ENCODE measurements at places on chromosomes 16 and 17.

DNA sequence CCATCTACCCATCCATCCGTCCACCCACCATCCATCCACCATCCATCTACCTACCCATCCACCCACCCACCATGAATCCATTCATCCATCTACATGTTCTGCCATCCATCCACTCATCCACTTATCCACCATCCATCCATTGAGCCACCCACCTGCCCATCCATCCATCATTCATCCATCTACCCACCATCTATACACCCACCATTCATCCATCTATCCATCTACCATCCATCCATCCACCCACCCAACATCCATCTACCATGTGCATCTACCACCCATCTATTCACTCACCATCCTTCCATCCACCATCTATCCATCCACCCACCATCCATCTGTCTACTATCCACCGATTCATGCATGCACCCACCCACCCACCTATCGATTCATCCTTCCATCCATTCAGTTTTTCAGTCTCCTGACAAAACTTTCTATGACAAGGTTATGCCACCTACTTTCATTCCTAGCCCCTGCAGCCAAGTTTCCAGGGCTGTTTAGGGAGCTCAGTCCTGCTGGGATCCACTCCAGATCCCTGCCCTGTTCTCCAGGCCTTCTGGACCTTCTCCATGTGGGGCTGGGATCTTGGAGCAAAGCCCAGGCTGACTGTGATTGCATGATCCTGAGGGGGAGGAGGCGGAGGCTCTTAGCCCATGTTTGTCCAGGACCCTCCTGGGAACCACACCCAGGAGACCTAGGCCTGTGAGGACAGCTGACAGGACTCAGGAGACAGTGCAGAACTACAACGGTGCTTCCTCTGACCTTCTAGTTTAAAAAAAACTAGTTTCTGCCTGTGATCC is 27.4 kb downstream of the BCO1 start:
- no peak for DNase-seq

DNA sequence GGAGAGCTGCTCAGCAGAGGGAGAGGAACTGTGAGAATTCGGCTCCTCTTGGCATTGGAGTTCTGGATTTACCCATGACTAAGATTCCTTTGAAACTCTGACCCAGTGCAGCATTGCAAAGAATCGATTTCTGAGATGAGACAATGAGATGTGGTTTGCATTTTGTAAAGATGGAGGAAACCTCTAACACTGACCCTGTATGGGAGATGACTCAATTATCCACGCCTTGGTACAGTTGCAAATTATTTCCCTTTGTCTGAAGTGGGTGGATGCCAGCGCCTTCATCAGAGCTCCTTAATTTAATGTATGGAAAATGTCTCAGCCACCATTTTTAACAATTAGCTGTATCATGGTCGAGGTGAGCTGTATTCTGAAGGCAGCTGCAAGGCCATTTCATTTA is 53.4 kb downstream of the NUP93 start:
- no peak for DNase-seq

GRCh38 chr16:89596957-89597649 is 16.3 kb upstream of the DPEP1 start:
- DNase-seq = peak; percentile 73

DNA sequence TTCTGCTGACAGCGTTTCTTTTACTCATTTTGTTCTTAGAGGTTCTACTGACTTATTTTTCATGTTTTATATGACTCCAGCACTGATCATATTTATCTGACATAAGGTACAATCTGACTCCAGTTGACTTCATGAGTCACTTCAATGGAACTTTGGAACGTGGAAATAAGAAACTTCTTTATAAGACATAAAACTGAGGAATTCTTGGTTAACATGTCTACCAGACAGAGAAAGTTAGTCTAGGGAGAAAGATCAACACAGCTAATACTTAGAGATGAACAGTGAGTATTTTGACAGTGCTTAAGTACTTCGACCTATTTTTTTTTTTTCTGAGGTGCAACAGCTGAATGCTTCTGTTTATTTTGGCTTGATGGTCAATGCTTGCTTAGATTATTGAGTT is 679.5 kb downstream of the KCNJ2 start:
- DNase-seq = peak; percentile 5

DNA sequence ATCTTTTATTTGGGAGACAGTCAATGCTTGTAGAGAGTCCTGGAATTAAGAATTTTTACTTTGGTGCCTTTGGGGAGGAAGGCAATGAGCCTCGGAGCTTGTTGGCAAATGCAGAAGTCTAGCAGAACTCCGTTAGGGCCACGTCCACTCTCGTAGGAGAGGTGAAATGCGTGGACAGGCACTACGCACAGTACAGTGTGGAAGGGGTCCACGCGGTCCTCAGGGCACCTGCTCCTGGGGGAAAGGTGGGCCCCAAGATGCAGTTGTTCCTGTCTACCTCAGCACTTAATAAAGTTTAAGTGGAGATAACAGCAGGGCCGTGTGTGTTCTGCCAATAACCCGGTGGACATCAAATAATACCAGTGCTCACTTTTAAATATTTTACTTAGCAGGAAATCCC is 1.8 kb downstream of the RAB11FIP3 start:
- DNase-seq = no peak

GRCh38 chr16:88064889-88065746 is 113.9 kb downstream of the BANP start:
- DNase-seq = no peak

DNA sequence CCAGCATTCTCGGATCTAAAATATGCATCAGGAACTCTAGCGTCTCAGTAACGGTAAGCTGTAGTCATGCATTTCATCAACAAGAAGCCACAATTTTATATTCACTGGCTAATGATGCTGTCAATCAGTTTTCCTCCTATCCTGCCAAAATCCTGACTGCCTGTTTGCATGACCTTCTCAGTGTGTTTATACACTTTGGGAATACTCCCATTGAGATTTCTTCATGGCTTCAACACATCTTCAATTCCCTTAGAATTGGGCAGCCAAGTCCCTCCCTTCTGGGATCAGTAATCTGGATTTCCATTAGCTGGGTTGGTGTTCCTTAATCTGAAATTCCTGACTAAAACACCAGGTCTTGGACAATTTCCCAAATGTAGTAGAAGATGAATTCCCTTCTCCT is 348.9 kb upstream of the DYNLRB2 start:
- no peak for DNase-seq

GRCh38 chr16:17229766-17230165 is 241.0 kb downstream of the XYLT1 start:
- no peak for DNase-seq

DNA sequence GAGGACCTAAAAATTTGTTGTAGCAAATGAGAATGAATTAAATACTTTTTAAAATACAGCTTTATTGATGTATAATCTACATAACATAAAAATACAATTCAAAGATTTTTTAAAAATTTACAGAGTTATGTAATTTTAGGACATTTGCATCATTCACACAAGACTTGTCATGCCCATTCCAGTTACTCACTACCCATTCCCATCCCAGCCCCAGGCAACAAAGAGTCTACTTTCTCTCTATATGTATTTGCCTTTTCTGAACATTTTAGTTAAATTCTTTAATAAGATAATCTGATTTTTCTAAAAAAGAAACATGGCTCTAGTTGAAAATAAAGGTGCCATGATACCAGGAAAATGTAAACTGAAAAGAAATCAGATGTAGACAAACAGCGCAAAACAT is 354.2 kb downstream of the PMP22 start:
- no peak for DNase-seq

- DNase-seq = no peak
Measured at GRCh38 chr17:47072886-47073285, 93.8 kb upstream of the RPRML start.

- DNase-seq = no peak
Measured at GRCh38 chr16:89534252-89534756, 26.1 kb downstream of the SPG7 start.

GRCh38 chr17:83095016-83095415 is 15.6 kb downstream of the METRNL start:
- no peak for DNase-seq

- no peak for DNase-seq
Measured at GRCh38 chr17:77200711-77201110, 59.9 kb downstream of the SEC14L1 start.

DNA sequence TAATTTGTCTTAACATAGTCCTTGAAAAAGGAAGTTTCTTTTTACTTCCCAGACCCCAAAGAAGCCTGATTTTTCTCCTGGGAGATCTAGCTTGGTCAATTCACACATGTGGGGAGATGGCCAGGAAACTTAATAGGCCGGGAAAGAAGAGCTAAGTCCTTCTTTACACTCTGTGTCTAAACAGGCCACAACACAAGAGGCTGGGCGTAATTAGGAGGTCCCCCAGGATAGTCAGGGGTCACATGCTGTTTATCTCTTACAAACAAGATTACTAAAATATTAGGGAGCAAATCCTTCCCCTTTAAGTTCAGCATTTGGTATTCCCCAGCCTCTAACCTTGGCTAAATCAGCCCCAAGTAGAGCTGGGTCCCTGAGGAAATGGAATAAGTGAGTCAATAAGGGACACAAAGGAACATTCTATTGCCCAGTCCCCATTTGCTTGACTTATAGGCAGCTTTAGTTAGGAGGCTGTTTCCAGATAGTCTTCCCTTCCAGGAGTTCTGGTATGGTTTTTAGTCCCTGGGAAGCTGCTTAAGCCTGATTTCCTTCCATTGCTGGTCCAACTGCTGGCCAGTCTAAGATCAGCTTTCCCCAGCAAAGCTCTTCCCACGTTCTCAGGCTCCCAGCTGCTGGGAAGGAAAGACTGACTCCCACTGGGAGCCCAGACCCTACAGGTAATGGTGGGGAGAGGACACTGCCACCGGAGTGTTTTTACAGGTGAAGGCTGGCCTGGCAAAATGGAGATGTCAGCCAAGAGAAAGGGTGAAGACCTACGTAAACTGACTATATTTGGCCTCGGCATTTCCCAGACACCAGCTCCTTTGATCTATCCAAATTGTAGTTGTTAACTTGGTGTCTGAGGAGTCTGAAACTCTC is 14.1 kb upstream of the HOXB9 start:
- no peak for DNase-seq

DNA sequence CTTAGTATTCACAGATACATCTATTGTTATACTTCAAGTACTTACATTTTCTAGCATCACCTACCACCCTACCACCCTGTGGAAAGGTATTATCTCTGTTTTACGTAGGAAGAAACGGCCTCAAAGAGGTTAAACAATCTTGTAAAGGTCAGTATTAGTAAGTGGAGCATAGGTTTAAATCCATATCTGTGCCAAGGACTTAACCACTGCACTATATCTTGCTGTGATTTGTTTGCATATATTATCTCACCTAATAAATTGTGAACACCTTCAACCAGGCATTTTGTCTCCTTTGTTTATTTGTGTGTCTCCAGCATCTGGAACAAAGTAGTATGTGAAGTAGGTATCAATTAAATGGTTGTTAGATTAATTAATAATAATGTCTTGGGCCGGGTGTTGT is 27.3 kb downstream of the IGF2BP1 start:
- DNase-seq = no peak

DNA sequence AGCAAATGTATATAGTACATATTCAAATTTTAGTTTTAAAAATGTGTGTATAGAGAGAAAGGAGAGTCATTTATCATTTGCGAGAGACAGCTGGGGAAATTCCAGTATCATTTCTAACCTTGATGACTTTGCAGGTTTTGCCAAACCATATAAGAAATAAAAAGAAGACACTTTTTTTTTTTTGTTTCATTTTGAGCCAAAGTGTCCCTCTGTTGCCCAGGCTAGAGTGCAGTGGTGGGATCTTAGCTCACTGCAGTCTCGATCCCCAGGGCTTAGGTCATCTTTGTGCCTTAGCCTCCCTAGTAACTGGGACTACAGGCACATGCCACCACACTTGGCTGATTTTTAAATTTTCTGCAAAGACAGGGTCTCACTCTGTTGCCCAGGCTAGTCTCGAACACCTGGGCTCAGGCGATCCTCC is 38.4 kb upstream of the VWA3A start:
- DNase-seq = no peak

DNA sequence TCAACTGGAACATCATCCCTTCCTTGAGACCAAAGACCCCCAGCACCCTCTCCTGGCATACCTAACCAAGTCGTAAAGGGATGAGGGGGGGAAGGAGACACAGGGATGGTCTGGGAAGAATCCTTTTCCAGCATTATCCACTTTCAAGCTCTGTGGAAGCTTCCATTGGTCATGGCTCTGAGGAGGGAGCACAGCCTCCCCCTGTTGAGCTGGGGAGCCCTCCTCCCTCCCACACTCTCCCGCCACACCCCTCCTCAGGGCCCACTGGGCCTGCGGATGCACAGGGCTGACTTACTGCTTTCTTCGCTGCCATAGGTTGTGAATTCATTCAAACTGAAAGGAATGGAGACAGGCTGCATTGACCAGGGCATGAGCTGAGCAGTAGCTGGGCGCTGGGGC is 12.4 kb downstream of the CSF3 start:
- no peak for DNase-seq

DNA sequence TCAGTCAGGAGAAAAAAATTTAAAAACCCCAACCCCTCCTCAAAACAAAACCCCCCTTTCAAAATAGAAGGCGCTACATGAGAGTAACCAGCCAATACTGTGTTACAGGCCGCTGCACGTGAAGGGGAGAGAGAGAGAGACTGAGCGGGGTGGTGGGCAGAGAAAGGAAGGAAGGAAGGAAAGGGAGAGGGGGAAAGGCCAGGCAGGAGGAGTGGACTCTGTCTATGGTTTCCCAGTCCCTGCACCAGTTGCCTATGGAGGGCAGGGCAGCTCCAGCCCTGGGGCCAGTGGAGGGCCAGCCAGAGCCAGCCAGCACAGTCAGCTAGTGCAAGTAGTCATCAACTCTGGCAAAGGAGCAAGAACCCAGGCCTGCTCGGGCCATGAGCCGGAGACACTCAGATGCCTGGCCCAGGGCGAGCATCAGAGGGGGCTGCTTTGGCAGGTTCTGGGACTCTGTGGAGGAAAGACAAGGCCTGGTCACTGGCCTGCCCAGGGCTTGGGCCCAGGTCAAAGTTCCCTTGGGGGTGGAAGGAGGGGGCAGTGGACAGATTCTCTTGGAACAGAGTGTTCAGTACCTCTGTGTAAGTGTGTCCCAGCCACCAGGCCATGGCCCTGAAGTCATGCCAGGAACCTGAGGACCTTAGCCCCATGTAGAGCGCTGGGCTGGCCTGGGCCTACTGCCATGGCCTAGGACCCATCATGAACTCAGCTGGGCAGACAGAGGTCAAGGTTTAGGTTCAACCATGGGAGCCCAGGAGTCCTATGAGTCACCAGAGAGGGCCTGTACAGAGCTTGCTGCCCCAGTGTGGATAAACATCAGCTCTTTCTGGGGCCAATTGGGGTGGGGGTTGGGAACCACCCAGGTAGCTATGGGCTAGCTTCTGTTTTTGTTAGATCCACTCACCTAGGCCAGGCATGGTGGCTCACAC is 7.3 kb upstream of the GFOD2 start:
- DNase-seq = no peak

- no peak for DNase-seq
Measured at GRCh38 chr17:37225465-37225864, 150.3 kb upstream of the C17orf78 start.

DNA sequence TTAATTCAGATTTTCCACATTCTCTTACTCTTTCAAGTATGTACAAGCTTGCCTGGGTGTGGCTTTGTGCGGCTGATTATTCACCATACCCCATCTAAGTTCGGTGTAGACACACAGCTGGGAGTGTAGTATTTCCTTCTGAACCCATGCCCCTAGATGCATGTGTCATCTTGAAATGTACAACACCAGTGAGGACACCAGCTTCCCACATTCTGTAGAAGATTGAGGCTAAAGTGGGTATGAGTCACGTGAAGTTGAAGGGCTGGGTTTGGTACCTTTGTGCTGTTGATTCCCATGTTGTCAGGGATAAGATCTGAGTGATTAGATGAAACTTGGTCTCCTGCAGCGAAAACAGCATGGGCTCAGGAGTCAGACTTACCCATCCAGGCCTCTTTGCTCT is 14.6 kb upstream of the DHX8 start:
- peak; percentile 76 for DNase-seq

Data from H54 (cell line).